ENCODE measurements at places on chromosomes 4 and X.

GRCh38 chrX:33298622-33299021, 87.3 kb upstream of the DMD start:
- no peak for DNase-seq

- DNase-seq = peak; percentile 20
These were observed 39.3 kb downstream of the SYNPO2 start for GRCh38 chr4:118927974-118928373.

DNA sequence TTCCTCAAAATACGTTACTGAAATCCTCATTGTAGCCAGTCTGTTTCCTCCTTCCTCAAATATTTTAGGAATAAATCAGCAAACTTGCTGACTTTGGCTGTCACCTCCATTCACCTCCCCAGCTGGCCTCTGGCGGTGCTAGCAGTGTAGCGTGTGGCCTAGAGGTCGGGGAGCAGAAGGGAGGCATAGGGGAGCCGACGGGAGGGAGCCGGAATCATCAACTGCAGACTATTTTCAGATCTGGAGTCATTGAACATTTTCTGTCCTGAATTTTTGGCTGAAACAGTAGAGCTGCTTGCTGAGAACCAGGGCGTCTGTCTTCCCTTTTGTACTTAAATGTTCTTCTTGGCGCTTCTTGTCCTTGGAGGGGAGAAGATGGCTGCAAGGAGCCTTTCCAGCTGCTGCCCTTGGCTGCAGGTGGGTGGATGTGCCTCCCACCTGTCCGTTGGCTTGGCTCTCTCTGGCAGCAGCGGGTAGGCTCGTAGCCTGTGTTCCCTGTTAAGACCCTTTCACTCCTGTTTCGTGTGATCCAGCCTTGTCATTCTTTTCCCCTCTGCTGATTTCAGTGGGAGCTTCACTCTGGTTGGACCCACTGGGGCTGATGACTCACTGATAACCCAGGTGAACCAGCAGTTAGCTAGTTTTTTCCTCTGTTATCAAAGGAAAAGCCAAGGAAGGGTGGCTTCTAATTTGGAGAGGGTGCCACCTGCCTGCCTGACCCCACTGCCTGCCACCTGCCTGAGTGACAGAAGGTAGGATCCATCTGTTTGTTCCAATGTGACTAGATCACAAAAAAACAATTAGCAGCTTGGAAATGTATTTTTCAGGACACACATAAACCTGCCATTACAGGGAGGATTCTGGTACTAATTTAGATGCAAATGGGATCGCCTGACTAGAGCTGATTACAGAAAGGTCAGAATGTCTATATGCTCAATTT, 135.9 kb downstream of the GATB start:
- peak; percentile 97 for DNase-seq

DNA sequence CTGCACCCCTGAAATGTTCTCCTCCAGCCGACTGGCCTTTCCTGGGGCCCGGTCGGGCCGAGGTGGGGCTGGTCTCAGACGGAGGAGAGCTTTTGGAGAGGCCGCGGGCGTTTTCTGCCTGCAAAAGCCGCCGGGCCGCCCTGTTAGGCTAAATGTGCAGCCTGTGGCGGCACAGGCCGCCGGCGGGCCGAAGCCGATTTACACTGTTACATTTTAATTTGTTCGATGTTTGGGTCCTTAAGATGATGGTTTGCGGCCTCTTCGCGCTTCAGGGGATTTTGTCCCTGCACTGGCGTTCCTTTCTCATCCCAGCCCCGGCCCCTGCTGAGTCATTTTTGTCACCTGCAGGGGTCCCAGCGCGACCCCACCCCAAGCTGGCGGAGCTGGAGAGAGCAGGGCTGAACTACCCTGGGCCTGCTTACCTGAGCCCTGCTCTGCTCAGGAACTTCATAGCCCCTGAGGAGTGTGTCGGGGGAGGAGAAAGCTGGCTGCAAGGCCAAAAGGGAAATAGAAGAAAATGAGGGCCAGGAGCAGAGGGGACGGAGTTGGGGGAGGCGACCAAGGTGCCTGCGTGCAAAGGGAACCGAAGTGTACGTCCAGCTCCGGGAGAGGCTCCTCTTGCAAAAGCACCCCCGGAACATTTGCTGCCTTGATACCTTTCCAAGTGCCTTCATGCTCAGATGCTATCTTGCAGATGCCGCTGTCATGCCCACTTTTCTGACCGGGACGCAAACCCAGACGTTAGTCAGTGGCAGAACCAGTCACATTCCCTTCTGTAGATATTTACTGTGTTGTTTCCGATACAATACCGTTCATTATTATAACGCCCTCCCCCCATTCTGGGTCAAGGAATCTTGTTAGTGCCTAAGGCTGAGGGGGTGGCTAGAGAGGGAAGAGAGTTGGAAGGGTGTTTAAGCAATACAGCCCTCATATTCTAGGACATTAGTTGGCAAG, 977 bp upstream of the RBBP7 start:
- peak; percentile 52 for DNase-seq

- DNase-seq = no peak
These were observed 1250.7 kb downstream of the RAPGEF2 start for GRCh38 chr4:160353548-160353947.

DNA sequence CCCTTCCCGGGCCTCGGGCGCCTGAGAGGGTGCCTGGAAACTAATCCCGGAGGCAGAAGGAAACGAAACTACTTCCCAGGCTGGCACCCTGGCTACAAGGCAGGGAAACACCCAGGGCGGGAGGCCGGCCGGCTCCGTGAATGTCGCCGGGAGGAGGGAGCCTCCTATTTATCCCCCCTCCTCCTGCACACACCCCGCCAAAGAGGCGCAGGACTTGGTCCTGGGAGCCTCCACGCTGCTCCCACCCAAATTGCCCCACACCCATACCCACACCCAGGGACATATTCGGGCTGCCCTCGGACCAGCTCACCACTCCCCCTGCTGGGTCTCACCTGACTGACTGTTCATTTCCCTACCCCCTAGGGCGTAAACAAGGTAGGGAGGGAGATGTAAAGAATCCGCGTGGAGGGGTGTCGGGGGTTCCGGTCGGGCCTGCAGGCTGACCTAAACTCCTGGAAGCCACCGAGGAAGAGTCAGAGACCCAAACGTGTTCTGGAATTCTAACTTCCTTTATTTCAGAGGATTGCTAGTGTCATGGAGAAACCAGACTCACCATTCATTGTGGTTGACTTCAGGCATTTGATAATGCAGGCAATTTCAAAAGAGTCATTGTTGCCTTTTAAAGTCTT, at the start of gene BTC:
Gene BTC, minus strand, starts transcription at position 142 of the 629 bp plus-strand sequence. CDS start 198 bp downstream, outside the sequence.
- no peak for DNase-seq

- DNase-seq = peak; percentile 57
These were observed 56.1 kb downstream of the FAM193A start for GRCh38 chr4:2592572-2592971.

DNA sequence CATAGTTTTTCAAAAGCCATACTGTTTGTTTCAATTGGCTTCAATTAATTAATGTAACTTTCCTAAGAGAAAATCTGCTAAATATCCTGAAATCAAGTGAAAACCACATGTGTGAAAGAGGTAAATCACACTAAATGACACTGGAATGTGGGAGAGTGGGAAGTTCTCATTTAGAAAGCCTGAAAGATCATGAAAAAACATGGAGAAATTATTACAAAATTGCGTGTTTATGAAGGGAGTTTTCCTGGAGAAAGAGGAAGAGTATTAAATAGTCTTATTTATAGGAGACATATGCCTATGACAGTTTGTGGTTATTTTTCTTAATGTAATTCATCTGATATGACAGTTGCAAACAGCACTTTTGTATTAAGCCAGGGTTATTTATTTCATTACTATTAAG, 183.7 kb downstream of the DKK2 start:
- DNase-seq = no peak

DNA sequence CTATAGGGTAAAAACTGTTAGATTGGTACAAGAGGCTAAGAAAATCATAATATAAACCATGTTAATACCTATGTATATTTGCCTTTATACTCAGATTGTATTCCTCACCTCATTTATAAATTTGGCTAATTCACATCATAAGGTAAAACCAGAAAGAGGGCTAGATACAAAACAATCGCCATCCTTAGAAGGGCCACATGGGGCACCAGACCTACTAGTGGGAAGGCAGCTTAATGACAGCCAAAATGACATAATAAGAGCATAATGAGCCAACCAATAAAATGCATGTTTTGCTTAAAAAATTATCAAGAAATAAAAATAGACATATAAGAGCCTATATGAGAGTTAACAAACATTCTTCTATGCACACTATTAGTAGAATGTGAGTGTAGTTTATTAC, 107.3 kb upstream of the PRDX4 start:
- DNase-seq = no peak

DNA sequence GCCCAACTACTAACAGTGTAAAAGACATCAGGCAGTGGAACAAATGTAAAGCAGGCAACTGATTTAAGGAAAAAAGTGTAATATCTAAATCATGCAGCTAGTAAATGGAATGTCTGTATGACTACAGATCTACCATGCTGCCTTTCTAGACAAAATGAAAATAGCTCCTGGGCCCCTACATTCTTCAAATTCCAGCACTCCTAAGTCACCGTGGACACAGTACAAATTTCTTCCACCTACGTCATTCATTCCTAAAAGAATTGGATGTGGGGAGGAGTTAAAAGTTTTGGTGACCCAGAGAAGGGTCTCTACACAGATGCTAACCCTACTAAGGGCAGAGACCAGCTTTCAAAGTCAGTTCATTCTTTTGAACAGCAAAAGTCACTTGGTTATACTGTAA, 137.2 kb upstream of the ARHGEF9 start:
- no peak for DNase-seq

- peak; percentile 12 for DNase-seq
These were observed 219.8 kb downstream of the OR13H1 start for GRCh38 chrX:131763674-131764073.

DNA sequence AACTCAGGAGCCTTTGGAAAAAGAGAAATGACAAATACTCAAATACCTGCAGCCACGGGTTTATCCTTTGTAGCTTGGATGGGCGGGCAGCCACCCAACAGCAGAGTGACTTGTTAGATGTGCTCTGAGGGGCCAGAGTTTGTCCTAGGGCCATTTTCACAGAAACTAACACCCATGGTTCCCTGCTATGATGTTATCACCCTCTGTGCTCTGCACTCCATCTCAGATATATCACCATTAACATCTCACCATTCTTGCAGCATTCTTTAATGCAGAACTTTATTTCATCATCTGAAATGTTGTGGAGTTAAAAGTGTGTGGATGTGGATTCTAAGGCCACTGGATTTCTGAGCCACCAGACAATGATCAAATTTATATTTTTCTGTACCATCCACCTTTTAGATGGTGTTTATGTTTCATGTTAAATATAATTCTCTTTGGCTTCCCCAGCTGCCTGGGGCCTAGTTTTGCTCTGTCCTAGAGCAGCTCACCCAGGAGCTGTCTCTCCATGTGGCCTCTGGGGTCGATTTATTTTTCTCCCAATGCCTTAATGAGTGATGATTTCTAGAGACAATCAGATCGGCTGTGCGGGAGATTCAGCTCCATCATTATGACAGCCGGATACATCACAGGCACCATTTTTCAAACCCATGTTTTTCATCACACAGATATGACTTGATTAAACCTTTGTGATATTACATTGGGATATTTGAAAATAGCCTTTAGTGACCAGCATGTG, 380.8 kb downstream of the BCOR start:
- no peak for DNase-seq

DNA sequence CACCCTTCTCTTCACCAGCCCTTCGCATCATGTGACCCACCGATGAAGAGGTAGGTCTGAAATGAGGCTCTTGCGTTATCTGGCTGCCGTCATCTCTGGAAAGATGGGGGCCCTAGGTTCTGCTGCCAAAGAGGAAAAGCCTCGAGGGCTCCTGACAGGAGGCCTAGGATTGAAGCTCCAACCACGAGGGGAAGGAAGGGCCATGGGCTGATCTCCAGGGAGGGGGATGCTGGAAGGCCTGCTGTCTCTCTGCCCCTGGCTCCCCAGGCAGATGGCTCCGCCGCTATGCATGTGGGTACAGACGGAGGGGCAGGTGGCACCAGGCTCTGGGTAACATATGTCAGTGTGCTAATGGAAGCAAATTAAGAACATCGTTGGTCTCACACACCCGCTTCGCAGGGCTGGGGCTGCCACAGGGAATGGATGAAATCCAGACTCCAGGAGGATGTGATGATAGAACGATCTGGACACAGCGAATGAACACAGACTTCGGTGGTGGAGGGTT, 44.9 kb downstream of the AFAP1 start:
- DNase-seq = peak; percentile 93

- no peak for DNase-seq
These were observed 7.7 kb upstream of the ASB5 start for GRCh38 chr4:176276710-176277109.

DNA sequence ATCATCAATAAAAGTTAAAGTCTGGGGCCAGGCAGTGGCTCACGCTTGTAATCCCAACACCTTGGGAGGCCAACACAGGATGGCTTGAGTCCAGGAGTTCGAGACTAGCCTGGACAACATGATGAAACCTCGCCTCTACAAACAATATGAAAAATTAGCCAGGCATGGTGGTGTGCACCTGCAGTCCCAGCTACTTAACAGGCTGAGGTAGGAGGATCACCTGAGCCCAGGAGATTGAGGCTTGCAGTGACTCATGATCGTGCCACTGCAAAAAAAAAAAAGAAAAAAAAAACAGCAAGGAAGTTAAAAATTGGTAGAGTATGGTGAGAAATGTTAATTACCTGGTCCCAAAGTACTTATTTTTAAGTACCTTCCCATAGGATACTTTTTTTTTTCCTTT, 27.5 kb downstream of the FBXW7 start:
- no peak for DNase-seq

DNA sequence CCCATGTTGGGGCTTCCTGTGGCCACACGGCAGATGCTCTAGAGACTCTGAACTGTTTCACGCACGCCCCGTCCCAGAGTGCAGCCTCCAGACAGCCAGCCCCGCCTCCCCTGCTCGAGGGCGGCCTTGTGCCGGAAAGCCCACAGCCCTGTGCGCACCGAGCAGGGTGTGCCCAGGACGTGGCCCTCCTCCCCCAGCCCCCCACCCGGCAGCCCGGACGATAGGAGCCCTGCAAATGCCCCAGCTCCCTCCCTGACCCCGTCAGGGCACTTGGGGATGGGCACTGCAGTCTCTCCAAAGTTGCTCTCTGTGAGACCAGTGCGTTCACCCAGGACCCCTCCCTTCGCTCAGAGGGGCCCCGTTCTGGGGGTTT, 37.3 kb downstream of the ADRA2C start:
- DNase-seq = no peak

GRCh38 chr4:183469936-183470335, 25.5 kb downstream of the CDKN2AIP start:
- DNase-seq = no peak

DNA sequence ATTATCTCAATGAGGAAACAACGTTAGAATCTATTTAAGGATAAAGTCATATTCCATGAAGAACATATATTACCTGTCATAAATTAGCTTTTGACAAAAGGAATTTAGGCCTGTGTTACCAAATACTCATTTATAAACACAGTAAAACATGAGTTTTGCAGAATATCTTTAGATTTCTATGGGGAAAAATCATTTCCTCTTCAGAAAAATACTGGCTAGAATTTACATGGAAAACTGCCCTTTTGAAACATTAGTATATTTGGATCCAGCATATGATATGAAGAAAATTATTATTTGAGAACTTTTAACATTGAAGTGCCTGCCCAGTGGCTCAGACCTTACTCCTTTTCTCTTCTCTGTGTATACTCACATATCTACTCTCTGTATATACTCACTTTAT, 131.4 kb upstream of the NEIL3 start:
- DNase-seq = no peak

GRCh38 chr4:101295691-101296090, 51.6 kb downstream of the PPP3CA start:
- no peak for DNase-seq

- no peak for DNase-seq
These were observed 1.6 kb downstream of the PCDH10 start for GRCh38 chr4:133150486-133151340.
